ENCODE measurements at places on chromosomes 6 and 20.

DNA sequence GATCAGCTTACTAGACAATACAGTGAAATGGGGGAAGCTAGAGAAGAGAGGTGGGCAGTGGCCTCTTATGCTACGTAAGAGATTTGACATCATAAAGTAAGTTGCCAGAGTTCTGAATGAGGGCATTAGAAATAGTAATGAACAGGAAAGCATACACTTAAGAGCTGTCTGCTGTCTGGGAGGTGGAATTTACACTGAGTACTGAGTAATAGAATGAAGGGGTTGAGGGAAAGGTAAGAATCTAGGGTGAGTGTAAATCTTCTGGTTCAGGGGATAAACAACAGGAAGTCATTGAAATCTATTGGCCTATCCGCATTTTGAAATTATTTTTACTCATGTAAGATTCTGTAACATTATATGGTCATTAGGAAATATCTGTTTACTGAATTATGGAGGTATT, 35.8 kb downstream of the HLA-DMB start:
- no peak for DNase-seq

DNA sequence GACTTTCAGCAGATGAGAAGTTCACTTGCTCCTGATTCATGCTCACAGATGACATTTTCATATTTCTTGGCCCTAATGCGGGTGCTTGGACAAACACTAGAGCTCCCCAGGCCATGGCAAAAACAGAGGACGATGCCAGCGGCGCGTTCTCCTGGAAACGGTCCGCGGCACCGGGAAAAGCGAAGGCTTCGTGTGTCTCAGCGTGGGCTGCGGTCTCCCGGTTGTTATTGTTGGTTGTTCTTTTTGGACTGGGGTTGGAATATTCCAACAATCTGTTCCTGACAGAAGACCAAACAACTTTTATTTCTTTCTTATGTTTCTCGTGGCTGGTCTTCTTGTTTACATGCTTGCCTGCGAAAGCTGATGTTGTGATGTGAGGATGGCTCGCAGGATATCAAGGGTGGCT, 46.8 kb upstream of the NEDD9 start:
- no peak for DNase-seq

- DNase-seq: no peak
Observed at GRCh38 chr6:5662797-5663196, 343.9 kb downstream of the NRN1 start.

GRCh38 chr6:105626295-105627158, 223.6 kb upstream of the PREP start:
- peak; percentile 63 for DNase-seq

- no peak for DNase-seq
Observed at GRCh38 chr20:25574411-25574810, 10.9 kb downstream of the NINL start.

DNA sequence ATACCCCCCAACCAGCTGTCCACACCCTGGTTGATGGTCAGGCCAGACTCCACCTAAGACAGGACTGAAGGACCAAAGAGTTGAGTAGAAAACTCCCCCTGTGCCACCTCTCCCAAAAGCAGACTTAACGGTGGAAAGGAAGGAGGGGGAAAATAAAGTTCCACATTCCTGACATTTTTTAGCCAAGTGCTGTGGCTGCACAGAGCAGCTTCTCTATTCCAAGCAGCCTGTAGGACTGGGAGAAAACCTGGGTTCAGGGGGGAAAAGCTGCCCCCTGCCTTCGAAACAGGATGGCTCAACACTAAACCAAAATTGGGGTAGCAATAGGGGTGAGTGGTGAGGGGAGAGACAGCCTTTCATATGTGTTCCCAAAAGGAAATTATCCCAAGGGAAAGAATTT, 3.6 kb downstream of the TRAM2 start:
- DNase-seq: no peak

DNA sequence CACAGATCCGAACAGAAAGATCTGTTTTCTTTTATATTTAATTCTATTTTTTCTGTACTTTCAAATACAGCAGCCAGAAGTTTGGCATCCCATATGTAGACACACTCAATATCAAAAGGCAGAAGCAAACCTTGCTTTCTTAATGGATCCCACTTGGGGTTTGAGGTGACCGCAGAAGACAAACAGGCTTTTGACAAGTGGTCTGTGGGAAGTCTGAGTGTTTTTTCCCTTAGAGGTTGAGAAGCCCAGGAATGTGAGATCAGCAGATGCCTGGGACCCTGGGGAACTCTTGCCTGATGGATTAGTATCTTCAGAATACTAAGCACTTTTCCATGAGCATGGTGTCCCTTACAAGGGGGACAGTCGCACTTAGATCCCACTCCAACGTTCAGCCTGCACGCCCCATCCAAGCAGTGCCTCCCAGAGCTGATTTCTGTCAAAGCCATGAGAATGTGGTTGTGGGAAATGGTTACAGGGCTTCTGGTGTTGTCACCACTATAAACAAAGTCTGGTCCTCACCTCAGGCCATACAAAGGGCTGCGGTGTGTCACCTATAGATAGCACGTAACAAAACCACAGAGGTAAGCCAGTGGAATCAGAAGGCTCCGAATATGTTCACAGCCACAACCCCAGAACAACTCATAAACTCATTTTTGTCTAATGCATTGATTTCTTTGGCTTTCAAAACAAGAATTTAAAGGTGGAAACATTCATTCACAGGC, 12.7 kb downstream of the IL17F start:
- peak; percentile 87 for DNase-seq

- no peak for DNase-seq
Observed at GRCh38 chr6:18551228-18551627, 164.1 kb downstream of the RNF144B start.

GRCh38 chr20:25285856-25286798, 38.2 kb downstream of the PYGB start:
- DNase-seq: no peak

DNA sequence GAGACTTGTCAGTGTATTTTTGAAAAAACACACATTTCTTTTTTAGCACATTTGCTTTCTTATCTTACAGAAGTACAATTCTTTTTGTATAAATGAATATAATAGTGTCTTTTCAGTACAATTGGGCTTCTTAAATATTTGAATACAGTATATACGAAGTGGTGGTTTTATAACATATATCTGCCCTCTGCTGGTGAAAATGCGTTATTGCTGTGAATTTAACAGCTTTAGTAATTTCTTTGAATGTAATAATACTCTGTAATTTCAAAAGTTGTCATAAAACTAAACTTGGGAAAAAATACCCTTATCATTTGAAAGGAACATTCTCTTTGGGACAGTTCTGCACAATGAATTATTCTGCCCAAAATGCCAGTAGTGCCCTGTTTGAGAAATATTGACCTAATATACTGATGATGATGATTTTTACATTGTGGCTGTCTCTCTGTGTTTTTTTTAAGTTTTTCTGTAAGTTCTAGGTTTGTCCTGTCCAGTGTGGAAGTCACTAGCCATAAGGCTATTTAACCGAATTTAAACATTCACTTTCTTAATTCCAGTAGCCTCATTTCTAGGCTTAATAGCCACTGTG, 19.0 kb downstream of the SMAP1 start:
- DNase-seq: peak; percentile 42

GRCh38 chr20:18663932-18664331, 76.1 kb downstream of the DTD1 start:
- DNase-seq: no peak

DNA sequence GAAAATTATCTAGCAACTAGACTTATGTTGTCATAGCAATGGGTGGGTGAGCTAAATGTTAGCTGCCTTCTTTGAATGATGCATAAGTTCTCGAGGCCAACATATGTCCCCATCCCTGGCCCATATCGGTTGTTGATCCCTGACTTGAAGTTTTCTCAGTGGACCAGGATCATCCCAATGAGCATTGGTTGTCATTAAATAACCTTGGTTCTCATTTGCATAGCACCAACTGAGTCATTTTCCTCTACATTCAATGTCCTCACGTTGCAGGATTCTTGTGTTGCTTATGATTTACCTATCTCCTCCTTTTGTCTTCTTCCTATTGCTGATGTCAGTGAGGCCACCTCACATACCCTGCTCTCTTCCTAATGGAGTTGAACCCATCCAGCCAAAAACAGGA, 12.1 kb upstream of the AHCY start:
- no peak for DNase-seq

GRCh38 chr20:41011551-41012067, 17.0 kb upstream of the TOP1 start:
- peak; percentile 22 for DNase-seq

DNA sequence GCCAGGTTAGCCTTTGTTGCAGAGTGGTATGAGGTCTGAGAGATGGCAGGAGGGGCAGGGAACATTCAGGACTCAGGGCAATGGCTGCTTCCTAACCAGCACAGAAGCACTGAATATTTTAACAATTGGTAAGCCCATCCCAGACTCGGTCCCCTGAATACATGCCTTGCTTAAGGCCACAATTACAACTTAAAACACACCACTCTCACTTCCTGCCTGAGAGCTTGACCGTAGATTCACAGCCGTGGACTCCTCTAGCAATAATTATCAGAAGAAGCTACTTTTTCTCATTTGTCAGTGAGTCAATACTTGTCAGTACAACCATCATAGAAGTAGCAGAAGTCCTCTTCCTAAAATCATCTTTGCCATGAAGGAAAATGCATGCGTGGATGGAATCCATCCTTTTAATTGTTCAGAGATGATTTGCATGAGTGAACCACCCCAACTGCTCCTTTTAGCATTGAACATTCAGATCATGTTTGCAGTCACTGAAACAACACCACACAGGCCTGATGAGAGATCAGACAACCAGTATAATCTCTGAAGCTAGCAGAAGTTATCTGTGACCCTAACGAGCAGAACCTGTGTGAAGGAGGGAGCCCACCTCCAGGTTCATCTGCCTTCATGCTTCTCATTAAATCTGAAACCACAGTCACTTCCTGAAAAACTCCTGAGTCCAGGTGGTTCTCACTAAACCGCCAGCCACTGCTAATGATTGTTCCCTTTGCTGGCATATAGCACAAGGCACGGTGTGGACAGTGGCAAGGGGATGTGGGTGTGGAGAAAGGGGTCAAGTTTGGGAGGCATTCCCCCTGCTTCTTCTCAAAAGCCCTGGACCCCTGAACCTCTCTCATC, 333.9 kb upstream of the CNR1 start:
- no peak for DNase-seq

DNA sequence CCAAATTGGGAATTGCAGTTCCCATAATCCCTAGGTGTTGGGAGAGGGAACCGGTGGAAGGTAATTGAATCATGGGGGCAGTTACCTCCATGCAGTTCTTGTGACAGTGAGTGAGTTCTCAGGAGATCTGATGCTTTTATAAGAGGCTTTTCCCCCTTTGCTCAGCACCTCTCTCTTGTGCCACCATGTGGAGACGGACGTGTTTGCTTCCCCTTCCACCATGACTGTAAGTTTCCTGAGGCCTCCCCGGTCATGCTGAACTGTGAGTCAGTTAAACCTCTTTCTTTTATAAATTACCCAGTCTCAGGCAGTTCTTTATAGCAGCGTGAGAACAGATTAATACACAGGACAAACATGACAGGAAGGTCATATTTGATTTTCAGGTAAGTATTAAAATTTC, 25.3 kb upstream of the HECA start:
- peak; percentile 43 for DNase-seq

DNA sequence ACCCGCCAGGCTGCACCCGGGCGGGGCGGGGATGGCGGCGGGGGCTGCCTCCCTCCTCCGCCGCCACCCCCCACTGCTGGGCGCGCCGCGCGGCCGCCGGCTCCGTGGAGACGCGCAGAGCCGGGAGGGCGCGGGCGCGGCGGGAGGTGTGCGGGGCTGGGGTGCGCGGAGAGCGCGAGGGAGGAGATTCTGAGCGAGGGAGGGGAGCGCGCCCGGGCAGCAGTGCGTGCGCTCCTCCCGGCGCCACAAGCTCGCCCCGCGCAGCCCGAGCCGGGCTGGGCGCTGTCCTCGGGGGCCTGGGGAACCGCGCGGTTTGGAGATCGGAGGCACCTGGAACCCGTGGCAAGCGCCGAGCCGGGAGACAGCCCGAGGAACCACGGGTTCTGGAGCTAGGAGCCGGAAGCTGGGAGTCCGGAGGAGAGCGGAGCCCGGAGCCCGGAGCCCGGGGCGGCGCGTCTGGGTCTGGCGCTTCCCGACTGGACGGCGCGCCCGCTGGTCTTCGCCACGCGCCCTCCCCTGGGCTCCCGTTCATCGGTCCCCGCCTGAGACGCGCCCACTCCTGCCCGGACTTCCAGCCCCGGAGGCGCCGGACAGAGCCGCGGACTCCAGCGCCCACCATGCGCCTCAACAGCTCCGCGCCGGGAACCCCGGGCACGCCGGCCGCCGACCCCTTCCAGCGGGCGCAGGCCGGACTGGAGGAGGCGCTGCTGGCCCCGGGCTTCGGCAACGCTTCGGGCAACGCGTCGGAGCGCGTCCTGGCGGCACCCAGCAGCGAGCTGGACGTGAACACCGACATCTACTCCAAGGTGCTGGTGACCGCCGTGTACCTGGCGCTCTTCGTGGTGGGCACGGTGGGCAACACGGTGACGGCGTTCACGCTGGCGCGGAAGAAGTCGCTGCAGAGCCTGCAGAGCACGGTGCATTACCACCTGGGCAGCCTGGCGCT, at the start of gene NTSR1:
Gene NTSR1, plus strand, starts transcription at position 246 of the 946 bp plus-strand sequence. Its CDS starts 372 bp downstream, at position 618.
- no peak for DNase-seq

DNA sequence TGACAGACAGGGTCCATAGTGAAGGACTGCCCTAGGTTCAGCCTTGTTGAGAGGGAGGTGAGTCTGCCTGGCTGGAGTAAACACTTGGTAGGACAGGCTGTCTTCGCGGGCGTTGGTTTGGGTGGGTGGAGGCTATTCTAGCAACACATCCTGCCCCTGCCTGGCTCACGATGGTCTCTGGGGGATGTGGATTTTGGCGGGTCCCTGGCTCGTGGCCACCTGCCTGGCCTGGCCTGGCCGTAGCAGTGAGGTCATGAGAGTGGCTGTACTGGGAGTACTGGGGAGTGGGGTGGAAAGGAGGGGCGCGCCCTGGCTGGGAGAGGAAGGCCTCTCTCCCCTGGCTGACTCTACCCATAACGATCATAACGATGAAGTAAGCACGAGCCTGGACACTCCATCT, 30.2 kb upstream of the MRPS18A start:
- no peak for DNase-seq

Measured in activated CD4-positive, alpha-beta T cell treated with anti-CD3 and anti-CD28 coated beads, Interleukin-10, Interleukin-2, amounts not matched to agents 100 ng/mL and 50 ng/mL, durations not matched to agents 16 hours and 8 hours (primary cell).